Stimulated activated memory B cell treated with anti-CD40 and anti-IgM and Interleukin-4, amounts not matched to agents 10 μg/mL and 1 μg/mL and 100 μg/mL, for 72 hours (primary cell): ENCODE measurements at places on chromosomes 2 and 18.

GRCh38 chr2:172792711-172793110 is 57.1 kb downstream of the RAPGEF4 start:
- H3K27me3 ChIP-seq, result peaks cover 11% of the 10 kb centered on the region
- H3K4me1 ChIP-seq, result no peaks in the 10 kb centered on the region
- no peak overlapping the region for H3K27ac ChIP-seq
- no peak for ATAC-seq
- H3K4me3 ChIP-seq, result no peak overlapping the region

GRCh38 chr2:18346344-18346743 is 214.1 kb downstream of the RDH14 start:
- no peak overlapping the region for H3K4me3 ChIP-seq
- H3K4me1 ChIP-seq, result no peaks in the 10 kb centered on the region
- no peaks in the 10 kb centered on the region for H3K36me3 ChIP-seq
- H3K27ac ChIP-seq, result no peak overlapping the region

GRCh38 chr2:98164256-98164655 is 77.3 kb downstream of the VWA3B start:
- H3K4me3 ChIP-seq, result no peak overlapping the region
- no peaks in the 10 kb centered on the region for H3K4me1 ChIP-seq
- peaks cover 26% of the 10 kb centered on the region for H3K27me3 ChIP-seq
- no peak for ATAC-seq

GRCh38 chr2:75324141-75324540 is 124.8 kb upstream of the TACR1 start:
- no peak overlapping the region for H3K4me3 ChIP-seq
- no peak for ATAC-seq
- peaks cover 8% of the 10 kb centered on the region for H3K36me3 ChIP-seq
- H3K27me3 ChIP-seq, result no peaks in the 10 kb centered on the region

DNA sequence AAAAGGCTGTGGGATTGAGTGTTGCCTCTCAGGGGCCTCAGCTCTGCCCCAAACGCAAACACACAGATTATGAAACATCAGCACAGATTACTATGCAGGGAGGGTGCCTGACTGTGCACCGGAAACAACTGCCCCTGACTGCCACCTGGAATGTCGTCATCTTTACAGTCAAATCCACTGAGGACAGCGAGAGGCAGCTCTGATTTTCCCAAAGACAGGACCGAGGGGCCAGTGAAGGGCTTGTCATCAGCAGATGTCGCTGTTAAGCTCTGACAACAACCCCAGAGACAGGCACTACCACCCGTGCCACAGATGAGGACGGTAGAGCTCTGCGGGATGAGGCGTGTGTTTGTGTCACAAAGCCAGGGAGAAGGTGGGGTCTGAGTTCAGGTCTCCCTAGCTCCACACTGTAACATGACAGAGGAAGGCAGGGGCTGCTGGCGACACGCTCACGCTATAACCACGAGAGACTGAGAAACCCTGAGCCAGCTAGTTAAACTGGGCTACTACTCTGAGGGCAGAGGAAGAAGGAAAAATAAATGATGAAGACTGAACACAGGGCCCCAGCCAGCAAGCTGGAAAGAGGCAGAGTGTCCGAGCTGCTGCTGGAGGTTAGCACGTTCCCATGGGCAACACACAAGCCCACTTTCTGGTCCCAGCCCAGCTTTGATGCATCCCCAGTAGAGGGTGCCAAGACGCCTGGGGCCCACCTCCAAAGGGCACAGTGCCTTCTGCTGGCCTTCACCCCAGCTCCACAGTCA is 47.0 kb downstream of the PARD6G start:
- H3K27ac ChIP-seq, result no peak overlapping the region
- peaks cover 83% of the 10 kb centered on the region for H3K27me3 ChIP-seq
- peaks cover 18% of the 10 kb centered on the region for H3K4me1 ChIP-seq
- ATAC-seq, result no peak

GRCh38 chr2:179253226-179253625 is 11.4 kb downstream of the SESTD1 start:
- H3K4me1 ChIP-seq, result peaks cover 74% of the 10 kb centered on the region
- peak overlapping the region; percentile 49 for H3K4me3 ChIP-seq
- H3K27me3 ChIP-seq, result no peaks in the 10 kb centered on the region
- H3K36me3 ChIP-seq, result peaks cover 6% of the 10 kb centered on the region

DNA sequence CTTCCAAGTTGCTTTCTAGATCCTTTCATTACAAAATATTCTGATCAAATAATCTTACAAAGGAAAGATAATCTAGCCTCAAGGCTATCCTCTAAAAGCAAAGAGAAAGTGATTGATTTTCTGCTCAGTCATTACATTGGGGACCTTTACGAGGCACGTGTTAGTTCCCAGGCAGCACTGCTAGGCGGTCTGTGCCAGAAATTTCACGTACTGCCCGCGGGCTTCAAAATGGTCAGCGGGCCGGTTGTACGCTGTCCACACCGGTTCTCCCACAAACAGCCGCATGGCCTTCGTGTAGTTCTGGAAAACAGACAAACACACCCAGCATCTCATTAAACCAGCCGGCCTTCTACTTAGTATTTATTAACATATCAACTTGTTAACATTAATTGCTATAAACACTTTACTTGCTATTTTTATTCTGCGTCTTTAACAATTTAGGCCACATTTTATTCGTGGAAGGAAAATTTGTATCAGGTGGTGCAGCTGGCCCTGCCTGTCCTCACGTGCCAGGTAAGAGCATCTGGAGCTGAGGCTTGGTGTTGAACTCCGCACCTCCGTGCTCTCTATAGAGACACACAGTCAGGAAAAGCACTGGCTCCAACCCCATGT is 20.4 kb downstream of the ADI1 start:
- no peaks in the 10 kb centered on the region for H3K27me3 ChIP-seq
- no peak for ATAC-seq
- H3K4me1 ChIP-seq, result no peaks in the 10 kb centered on the region

DNA sequence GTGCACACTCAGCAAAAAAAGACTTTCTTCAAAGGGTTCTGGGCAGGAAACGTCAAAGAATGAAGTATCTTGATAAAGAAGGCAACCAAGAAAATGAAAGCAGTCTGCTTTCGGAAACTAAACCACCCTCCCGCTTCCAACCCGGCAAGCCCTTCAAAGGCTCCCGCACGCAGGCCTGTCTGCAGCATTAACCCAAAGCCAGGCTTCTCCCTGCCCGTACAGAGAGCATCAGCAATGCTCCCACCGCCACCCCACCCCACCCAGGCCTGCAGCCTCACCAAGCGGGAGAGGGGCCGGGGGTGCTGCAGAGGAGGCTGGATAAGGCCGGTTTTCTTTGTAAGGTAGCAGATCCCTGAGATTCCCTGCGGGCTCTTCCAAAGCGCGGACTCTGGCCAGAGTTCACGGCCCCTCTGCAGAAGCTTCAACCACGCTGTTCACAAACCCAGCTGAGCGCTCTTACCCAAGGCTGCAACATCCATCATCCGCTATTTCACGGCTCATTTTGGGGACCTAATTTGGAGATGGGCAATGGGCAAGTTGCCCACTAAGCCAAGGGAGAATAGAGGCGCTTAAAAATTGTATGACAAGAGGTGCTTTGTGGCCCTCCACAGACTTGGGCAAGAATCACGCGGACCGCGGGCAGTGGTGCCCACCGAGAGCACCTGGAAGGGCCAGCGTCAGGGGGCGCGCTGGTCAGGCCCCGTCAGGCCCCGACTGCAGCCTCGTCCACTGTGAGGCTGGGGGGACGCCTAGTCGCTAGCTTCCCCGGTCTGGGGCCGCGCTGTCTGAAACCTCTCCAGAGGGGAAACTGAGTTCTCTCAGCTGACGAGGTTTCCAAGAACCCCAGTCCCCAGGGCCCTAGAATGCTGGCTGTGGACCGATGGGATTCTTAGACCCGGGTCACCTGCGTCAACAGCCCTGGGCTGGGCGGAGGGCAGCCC is 225.4 kb upstream of the ID2 start:
- ATAC-seq, result no peak
- H3K36me3 ChIP-seq, result no peaks in the 10 kb centered on the region
- H3K4me3 ChIP-seq, result no peak overlapping the region
- no peak overlapping the region for H3K27ac ChIP-seq
- H3K4me1 ChIP-seq, result peaks cover 7% of the 10 kb centered on the region

- H3K4me1 ChIP-seq, result no peaks in the 10 kb centered on the region
- H3K4me3 ChIP-seq, result no peak overlapping the region
- H3K27ac ChIP-seq, result no peak overlapping the region
- H3K27me3 ChIP-seq, result peaks cover 23% of the 10 kb centered on the region
- no peak for ATAC-seq
Measured at GRCh38 chr2:235594041-235594440, 100.2 kb downstream of the AGAP1 start.

DNA sequence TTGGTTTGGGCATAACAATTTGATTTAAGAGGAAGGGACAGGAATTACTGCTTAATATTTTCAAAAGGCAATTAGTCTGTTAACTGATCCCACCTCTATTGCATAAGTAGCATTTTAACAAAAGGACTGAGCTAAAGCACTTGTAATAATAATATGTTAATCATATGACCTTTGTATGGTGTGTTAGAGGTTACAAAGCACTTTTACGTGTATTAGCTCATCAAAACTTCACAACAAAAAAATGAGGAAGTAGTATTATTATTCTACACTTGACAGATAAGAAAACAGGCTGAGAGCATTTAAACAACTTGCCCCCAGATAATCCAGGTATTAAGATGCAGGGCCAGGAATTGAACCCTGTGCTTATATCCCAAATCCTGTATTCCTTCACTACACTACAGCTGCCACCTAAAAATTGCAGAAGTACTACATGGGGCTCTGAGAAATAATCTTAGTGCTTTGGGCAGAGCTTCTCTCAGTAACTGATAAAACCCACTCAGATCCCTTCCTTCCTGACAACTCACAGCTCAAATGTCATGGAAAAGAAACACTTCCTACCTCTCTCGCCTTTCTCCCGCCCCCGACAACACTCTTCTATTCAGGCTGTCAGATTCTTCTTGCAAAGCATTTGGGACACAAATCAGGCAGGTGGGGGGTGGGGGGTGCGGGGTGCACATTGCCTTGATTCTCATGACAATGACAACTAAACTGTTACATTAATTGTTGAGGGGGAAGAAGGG is 20.7 kb upstream of the KCTD1 start:
- no peak overlapping the region for H3K27ac ChIP-seq
- H3K27me3 ChIP-seq, result peaks cover 40% of the 10 kb centered on the region
- H3K4me3 ChIP-seq, result no peak overlapping the region
- no peaks in the 10 kb centered on the region for H3K4me1 ChIP-seq
- no peaks in the 10 kb centered on the region for H3K36me3 ChIP-seq

DNA sequence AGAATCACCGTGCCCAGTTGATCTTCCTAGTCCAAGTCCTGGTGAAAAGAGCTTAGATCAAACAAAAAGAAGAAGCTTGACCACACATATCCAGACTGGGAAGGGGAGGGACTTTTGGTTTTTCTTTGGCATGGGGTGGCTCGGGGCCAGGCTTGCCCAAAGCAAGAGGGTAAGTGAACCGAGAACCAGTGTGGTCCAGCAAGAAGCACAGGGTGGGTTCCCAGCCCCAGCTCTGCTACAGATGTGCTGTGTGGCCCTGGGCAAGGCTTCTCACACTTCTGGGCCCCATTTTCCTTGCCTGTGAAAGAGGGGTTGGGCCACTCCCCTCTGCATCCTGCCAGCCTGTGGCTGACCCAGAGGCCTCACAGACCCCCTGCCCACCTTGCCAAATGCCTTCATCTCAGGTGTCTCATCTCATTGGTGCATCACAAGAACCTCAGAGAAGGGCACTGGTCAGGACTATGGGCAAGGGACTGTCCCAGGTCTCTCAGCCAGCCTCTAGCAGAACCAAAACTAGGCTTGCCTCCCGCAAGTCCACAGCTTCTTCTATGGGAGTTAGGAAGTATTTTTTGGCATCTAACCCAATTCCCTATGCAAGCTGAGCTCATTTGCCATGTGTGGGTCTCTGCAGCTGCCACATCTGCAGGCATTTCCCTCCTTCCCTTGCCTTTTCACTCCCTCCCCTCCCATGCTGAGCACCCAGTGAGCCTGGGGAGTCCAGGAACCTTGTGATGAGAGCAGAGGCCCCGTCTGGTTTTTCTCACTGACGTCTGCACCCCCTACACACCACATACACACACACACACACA is 6.9 kb downstream of the ATP6V1B1 start:
- peaks cover 15% of the 10 kb centered on the region for H3K4me1 ChIP-seq
- no peaks in the 10 kb centered on the region for H3K36me3 ChIP-seq
- no peak overlapping the region for H3K4me3 ChIP-seq
- peaks cover 42% of the 10 kb centered on the region for H3K27me3 ChIP-seq
- no peak overlapping the region for H3K27ac ChIP-seq
- ATAC-seq, result no peak

DNA sequence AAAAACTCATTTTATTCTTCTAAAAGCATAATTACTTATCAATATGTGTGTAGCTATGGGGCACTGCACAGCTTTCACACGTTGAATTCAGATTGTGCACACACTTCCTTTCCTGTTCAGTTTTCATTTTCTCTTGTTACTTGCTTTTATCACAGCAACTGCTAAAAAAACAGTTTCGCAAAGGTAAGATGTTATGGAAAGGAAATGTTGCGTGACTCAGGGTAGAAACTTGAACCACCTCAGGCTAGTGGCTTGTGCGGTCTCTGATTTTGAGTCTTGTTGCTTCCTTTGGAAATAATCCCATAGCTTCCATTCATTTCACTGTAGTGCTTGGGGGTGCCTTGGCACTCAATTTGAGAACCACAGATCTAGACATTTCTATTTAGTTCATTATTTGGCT is 171.9 kb downstream of the FMNL2 start:
- no peak overlapping the region for H3K27ac ChIP-seq
- ATAC-seq, result no peak
- no peak overlapping the region for H3K4me3 ChIP-seq

DNA sequence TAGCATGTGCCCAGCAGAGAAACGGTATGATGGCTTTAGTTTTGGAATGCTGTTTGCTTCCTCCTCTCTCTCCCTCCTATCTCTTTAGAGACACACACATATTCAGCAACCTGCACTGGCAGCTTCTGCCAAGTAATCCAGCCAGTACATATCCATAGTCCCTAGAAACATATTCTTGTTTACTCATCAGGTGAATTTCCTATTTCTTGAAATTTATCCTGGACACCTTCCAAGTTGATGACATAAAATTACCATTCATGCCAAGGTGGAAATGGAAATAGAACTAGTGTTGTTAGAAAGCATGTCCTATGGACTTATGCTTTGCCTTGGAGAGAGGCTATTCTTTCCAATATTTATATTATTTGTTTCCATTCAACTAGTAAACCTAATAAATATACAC is 50.9 kb upstream of the RGPD4 start:
- no peaks in the 10 kb centered on the region for H3K4me1 ChIP-seq
- H3K27me3 ChIP-seq, result no peaks in the 10 kb centered on the region
- no peak overlapping the region for H3K27ac ChIP-seq
- no peak overlapping the region for H3K4me3 ChIP-seq

DNA sequence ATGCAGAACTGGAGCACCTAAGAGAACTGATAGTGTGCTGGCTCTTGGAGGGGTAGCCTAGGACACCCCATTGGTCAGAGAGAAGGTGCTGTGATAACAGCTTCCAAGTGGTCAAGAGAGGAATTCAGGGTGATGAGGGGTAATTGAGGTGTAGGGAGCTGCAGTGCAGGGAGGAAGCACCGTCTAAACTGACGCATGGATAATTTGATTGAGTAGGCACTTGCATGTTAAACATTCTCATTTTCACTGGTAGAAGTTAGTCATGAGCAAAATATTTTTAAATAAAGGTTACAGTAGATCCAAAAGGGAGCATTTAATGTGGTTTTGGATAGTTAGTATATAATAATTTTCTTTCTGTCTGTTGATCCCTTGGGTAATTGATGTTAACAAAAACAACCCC is 155.1 kb upstream of the TCF4 start:
- no peaks in the 10 kb centered on the region for H3K4me1 ChIP-seq
- no peaks in the 10 kb centered on the region for H3K36me3 ChIP-seq
- no peak overlapping the region for H3K27ac ChIP-seq
- no peaks in the 10 kb centered on the region for H3K27me3 ChIP-seq
- H3K4me3 ChIP-seq, result no peak overlapping the region

GRCh38 chr2:182186132-182186735 is 200.6 kb downstream of the PPP1R1C start:
- peaks cover 12% of the 10 kb centered on the region for H3K27me3 ChIP-seq
- H3K36me3 ChIP-seq, result peaks cover 7% of the 10 kb centered on the region
- ATAC-seq, result no peak
- no peak overlapping the region for H3K4me3 ChIP-seq
